ENCODE measurements at places on chromosomes 1 and 21.

DNA sequence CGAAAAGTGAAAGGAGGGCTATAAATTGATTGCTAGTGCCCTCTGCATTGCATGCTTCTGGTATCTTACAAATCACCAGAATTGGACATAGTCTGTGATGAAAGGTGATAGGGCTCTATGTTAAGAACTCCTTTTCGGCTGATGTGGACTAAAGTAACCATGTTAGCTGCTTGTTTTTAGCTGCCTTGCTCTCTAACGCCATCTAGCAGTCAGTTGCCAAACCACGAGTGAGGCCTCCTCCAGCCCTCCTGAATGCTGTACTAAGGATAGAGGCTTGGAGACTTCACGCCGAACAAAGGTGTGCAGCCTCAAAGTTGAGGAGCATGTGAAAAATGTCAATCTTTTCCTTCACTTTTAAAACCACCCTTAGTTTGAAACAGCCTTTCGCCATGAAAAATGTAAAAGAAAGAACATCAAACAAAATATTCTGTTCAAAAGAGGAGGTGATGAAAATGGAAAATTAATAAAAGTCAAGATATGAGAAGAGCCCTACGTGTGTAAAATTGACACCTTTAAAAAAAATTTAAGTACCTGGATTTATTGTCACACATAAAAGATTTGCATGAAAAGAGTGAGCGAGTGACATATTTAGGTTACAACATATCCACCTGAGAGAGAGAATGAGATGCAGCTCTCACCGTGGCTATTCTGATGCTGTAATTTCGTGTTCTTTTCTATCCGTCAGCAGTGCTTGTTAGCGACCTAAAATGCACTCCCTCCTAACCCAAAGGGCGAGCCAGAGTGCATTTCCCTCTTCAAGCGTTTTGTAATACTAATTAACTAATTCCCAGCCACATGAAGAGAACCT lies 8.1 kb downstream of the LRRC53 start:
- DNase-seq = no peak

- DNase-seq = no peak
Observed at GRCh38 chr21:29504751-29505321, 206.1 kb downstream of the BACH1 start.

GRCh38 chr1:94755675-94756074 lies 64.5 kb upstream of the SLC44A3 start:
- DNase-seq = no peak

- no peak for DNase-seq
Observed at GRCh38 chr1:67468066-67468718, 38.0 kb upstream of the SERBP1 start.

- DNase-seq = no peak
Observed at GRCh38 chr1:32240140-32240951, 6.7 kb upstream of the FAM167B start.

GRCh38 chr1:197096137-197096536 lies 29.1 kb upstream of the F13B start:
- DNase-seq = no peak
